ENCODE measurements at places on chromosomes 4 and X.
A peak's percentile ranks its signal among the peaks of the same experiment; 100 is the strongest.

GRCh38 chrX:57289089-57289488, 2.6 kb downstream of the FAAH2 start:
- DNase-seq, result no peak

DNA sequence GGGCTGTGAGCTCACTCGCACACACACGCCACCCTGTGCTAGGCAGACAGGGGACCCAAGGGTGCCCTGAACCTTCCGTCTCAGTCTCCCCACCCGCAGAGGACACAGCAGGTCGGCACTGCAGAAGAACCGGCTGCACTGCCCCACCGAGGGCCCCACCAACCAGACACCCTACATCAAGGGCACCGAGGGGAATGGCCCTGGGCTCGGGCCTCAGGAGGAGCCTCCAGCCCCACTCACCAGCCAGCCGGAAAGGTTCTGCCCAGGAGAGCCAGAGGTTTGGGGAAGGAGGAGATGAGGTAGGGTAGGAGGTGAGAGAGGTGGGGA, 45.9 kb downstream of the FAM53A start:
- DNase-seq, result no peak

GRCh38 chr4:148017801-148018200, 285.9 kb downstream of the ARHGAP10 start:
- no peak for DNase-seq

DNA sequence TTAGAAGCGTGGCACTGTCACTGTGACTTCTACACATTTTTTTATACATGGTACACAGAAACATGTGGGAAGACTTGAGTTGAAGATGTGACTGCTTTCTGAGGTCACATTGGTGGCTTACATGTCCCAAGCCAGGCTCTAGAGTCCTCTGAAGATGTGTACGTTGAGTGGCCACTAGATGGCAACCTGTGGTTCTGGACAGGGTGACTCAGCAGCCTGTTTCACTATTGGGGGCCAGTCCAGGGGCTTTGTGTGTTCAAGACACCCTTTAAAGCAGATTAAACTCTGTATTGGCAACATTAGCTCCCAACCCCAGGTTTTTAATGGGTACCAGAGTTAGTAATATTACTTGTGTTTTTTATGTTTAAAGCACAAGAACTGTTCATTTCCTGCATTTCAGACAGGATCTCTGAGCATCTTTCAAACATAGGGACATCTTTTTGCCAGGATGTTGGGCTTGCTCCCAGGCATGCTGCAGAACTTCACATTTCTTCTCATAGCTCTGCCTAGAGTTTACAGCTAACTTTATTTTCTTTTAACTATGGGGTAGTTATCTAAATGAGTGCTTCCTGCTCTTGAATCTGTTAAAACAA, 53.0 kb downstream of the DCUN1D4 start:
- DNase-seq, result peak; percentile 73

DNA sequence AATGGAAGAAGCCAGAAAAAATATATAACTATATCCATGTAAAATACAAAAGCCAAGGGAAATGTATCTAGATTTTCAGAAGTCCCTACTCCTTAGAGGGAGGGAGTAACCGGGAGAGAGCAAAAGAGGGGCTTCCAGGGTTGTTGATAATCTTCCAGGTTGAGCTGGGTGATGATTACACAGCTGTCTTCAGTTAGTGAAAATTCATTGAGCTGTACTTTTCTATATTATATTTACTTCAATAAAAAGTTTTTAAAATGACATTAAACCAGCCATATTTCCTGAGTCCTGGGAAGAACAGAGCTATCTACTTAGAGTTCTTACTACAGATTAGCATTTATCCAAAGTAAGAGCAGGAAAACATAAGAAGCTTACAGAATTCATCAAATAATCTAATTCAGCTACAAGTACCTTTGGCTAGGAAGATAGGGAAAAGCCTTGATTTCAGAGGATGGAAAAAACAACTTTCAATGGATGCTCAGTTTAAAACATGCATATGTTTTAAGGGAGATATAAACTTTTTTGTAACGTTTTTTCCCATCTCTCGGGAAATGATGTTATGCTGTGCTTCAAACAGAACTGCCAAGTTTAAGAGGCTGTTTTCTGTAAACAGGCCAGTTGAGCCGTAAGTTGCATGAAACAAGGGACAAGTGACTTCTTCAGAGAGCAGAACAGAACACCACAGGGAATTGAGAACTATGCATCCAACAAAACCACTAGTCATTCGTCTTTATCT, 204.6 kb downstream of the SCFD2 start:
- DNase-seq, result no peak

DNA sequence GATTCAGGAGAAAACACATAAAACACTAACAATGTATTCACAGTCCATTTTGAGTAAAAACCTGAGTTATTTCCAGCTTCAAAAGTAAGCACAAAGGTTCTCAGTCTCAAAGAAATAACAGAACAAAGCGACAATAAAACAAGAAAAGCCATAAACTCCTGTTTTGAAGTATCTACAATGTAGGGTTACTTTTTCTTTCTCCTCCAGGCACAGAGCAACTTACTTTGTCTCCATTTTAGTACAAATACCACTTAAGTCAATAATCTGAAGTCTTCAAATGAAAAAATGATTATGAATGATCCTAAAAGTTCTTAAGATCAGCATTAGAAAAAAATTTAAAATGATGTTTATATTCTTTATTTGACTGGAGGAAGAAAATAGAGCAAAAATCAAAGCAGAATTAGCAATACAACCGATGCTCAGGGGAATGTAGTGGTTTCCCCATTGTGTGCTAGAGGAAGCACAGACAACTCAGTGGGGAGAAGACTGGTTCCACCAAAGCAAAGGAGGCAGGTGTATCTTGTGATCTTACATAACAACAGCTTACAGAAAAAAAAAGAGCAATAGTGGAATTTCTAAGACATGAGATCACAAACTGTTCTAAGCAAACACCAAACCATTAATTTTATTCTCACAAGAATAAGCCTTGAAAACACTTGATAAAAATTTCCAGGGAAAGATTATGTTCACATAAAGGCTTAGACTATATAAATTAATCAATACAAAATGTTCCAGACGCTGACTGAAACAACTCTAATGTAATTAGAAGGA, 35.1 kb downstream of the EPHA5 start:
- no peak for DNase-seq

DNA sequence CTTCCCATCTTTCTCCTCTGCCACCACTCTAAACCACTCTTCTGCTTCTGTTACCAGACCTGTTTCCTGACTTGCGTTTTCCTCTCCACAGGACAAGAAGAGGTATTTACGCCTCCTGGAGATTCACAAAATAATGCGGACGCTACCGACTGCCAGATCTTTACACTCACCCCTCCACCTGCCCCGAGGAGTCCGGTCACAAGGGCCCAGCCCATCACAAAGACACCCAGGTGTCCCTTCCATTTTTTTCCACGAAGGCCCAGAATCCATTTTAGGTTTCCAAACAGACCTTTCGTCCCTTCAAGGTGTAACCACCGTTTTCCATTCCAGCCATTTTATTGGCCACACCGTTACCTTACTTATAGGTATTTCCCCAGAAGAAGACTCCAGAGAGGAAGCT, 8.2 kb downstream of the ODAPH start:
- no peak for DNase-seq

GRCh38 chrX:137565318-137565904, 516 bp upstream of the ZIC3 start:
- no peak for DNase-seq

DNA sequence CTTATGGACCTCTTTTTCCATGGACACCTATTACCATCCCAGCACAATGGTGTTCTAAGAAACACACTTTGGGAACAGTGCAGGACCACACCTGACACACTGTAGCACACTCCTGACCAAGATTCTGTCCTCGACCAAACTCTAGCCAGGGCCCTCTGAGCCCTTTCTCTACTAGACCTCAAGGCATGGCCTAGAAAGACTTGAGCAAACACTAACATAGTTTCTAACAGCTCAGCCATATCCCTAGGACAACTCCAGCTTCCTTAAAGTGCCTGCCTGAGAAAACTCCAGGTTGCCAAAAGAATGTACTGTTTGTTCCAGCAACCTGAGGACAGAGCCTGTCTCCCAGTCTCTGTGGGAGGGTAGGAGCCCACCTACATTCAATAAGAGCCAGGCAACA, 48.3 kb downstream of the QDPR start:
- DNase-seq, result no peak

- DNase-seq, result no peak
Measured at GRCh38 chr4:24130637-24131036, 240.8 kb upstream of the PPARGC1A start.

GRCh38 chrX:24321741-24322395, 8.0 kb upstream of the SUPT20HL2 start:
- DNase-seq, result no peak

GRCh38 chrX:101478366-101478765, 6.9 kb upstream of the ARMCX4 start:
- DNase-seq, result peak; percentile 44

DNA sequence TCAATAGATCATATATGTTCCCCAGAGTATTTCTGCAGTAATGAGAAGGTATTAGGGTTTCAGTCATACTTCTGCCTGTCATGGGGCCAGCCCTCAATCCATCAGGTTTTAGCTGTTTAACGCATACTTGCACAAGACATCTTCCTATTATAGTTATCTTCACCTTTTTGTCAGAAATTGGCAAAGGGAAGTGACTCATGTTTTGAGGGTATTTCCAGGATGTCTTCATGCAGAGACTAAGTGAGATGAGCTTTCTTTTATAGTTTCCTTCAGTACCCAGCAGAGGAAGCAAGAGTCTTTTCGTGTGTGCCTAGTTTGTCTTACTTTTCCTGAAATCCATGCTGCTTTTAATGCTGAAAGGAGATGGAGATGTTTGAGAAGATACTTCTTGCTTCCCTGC, 9.5 kb downstream of the CSTF2 start:
- DNase-seq, result no peak

DNA sequence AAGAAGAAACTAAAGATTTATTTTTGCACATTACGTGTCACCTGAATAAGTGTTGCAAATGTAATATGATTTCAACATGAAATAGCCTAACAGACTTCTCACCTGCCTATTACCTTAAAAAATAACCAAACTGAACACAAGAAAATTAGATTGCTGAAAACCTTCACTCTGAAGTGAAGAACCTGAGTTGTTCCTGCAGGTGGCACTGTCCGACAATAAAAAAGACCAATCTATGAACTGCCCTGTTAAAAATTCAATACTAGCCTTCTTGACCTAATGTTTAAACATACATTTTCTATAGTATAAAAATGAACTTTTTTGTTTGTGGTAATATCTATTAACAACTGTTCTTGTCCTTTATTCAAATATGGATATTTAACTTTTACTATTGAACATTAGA, 69.2 kb upstream of the PNPLA4 start:
- peak; percentile 18 for DNase-seq

DNA sequence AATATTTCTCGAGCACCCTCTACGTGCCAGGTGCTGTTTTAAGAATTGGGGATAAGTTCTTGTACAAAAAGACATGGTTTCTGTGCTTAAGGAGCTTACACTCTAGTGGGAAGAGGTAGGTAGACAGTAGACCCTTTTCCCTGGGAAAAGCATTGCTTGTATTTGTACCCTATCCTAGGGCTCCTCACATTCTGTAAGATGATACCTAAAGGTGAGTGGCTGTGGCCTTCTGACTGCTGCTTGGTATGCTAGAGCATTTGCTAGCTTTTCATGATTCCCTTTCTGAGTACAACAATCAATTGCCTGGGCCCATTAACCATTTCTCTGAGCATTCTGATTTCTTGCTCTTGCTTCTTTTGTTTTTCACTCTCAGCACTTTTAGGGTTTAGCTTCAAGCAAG, 286.6 kb downstream of the ZIC3 start:
- no peak for DNase-seq

DNA sequence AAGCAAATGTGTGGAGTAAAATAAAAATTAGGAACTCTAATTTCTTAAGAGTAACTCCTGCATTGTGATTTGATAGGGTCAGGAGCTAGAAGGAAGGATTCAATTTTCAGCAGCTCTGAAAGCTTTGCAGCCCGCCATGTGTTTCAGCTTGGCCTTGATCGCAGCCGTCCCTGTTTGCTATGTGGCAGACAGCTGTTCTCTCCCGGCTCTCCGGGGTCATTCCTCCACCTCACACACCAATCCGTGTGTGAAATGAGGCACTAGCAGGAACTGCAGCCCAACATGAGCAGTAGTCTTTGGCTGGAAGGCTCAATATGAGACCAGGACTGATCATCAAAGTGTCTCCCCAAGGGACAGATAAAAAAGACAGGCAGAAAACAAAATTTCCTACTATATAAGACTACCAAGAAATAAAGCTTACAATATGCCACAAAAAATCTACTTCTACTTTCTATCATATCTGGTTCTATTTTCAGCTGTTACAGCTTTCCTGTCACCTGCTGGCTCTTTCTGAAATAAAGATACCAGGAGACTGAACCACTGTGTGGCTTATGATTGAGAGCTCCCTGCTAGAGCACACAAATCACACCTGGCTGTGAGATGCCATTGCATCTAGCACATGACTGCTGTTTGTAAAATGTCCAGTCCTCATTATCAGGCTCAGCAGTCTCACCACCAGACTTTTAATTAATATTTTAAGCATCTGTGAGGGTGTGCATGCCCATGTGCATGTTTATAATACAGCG, 44.1 kb upstream of the SEC24B start:
- DNase-seq, result no peak

DNA sequence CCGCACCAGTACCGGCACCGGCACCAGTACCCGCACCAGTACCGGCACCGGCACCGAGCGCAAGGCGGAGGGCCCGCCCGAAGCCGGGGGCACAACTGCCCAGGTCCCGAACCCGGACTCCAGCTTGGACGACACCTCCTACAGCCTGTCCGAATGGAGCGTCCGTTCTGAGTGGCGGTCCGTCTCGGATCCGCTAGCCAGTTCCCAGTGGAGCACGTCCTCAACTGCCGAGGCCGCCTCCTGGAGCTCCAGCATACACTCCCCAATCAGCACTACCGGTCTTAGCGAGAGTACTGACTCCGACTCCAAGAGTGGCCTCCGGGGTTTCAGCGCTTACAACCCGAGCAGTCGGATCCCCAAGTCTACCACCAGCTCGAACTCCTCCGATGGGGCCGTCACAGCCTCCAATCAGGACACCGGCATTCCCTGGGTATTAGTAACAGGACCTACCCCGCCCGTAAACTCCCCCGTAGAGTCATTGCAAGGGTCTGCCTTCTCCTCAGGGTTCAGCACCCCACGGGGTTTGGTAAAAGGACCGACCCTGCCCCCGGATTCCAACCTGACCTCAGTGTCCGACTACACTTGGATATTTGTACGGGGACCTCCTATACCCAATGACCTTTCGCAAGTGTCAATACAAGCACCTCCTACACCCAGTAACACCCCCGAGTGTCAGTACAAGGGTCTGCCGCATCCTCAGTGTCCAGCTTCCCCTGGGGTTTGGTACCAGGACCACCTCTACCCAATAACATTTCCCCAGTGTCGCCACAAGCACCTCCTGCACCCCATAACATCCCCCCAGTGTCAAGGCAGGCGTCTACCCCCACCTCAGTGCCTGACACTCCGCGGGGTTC, 721 bp upstream of the MAOA start:
- DNase-seq, result peak; percentile 26

DNA sequence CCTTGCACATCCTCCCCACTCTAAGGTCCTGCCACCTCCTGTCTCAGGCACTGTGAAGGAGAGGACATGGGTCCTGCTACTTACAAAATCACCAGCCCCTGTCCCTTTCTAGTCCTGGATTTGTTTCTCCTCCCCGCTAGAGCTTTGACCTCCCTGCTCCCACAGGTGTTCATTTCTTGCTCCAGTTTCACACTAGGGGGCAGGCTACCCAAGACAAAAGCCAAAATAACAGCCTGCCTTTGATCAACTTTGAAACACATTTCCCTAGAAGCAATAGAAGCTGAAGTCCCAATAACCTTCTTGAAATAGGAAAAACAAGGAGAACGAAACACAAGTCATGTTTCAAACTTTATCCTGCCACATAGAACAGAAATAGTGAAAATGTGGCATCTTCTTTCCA, 164.4 kb downstream of the QDPR start:
- peak; percentile 31 for DNase-seq

Measured in fibroblast of skin of scalp (primary cell).